GM12864 (cell line): ENCODE measurements at places on chromosomes 12 and 14.

DNA sequence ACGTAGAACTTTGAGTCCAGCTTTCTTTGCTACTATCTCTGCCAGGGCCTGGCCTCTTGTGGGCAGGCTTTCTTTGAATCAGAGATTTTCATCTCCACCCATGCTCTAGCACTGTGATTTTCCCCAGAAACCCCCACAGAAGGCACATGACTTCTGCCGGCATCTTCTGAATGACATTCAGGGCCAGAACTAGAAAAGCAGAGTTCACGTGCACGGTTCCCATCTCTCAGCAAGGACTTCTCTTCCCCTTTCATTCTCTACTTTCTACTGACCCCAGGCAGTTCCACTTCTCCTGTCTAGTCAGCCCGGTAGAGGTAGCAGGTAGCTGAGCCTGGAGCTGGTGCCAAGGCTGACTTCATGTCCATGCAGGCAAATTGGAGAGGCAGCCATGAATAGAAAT is 26.9 kb downstream of the BATF start:
- DNase-seq: peak; percentile 68

- DNase-seq: no peak
Measured at GRCh38 chr12:53051881-53052412, 2.1 kb downstream of the TNS2 start.

- DNase-seq: no peak
Measured at GRCh38 chr12:121751034-121751433, 38.5 kb downstream of the TMEM120B start.

- no peak for DNase-seq
Measured at GRCh38 chr14:77909911-77910310, 110.0 kb downstream of the ADCK1 start.

GRCh38 chr14:23556700-23557440 is 799 bp downstream of the THTPA start:
- no peak for DNase-seq

- no peak for DNase-seq
Measured at GRCh38 chr12:50151047-50151687, 16.0 kb downstream of the CERS5 start.

DNA sequence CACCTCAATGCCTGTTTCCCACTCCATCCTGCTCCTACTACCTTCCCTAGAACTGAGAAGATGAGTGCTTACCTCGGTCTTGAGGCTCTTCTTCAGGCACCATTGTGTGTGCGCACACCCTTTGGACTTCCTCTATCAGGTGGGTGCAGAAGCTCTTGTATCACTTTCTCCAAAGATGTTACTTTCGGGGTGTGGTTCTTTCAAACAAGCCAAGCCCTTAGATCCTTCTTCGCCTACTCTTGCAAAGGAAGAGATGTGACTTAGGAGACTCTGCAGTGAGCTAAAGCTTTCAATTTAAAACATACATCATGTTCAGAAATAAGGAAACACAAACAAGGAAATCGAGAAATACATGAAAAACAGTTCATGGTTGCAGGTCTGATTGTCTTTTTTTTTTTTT is at the start of gene CLEC4C:
Gene CLEC4C, minus strand, starts transcription at position 130 of the 400 bp plus-strand sequence. Its CDS starts 27 bp downstream, at position 103.
- DNase-seq: peak; percentile 19

DNA sequence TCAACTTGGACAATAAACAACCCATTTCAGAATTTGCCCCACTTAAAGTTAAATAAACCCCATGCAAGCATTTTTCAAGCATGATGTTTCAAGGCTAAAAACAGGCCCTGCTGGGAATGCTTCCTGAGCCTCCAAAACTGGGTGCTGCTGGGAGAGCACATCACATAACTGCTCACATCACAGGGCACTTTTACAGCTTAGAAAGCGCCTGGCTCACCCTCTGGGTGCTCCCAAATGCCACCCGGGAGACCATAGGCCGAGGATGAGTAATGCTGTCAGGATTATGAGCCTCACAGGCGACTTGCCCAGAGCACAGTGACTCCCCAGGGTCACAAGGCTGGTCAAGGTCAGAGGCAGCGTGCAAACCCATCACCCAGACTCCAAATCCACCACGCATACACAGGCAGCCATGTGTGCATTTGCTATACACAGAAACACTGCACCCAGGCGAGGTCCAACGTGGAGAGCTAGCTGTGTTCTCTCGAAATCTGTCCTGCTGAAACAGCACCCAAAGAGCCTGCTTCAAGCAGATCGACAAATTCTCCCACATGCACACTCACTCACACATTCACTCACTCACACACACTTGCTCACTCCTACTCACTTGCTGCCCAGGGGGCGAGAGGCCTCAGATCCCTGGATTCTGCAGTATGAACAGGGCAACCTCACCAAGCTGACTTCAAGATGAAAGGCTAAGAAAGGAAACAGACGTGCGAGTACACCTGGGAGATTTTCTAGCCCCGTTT is 58.7 kb downstream of the ITPK1 start:
- DNase-seq: no peak

GRCh38 chr12:71710276-71711125 is 24.6 kb downstream of the TMEM19 start:
- DNase-seq: no peak

GRCh38 chr12:47734725-47735480 is 9.6 kb upstream of the ENDOU start:
- no peak for DNase-seq

- no peak for DNase-seq
Measured at GRCh38 chr12:31853977-31854376, 105.2 kb upstream of the RESF1 start.

- no peak for DNase-seq
Measured at GRCh38 chr12:117744418-117744817, 224.4 kb downstream of the KSR2 start.

DNA sequence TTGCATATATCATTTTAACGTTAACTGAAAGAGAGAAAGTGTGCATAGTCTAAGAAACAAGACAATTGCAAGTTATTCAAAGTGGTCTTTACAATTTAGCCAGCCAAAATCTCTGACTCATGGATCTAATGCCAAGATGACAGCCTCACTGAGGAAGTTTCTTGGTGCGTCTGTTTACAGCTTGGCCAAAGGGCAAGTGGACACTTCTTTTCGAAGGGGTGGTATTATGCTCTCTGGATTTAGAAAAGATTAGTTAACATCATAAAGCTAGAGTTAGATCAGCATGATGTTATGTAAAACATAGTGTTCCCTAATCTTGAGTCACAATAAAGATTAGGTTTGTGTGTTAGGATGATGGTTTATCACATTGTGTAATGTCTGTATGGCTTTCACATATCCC is 51.5 kb upstream of the SLC2A13 start:
- no peak for DNase-seq

DNA sequence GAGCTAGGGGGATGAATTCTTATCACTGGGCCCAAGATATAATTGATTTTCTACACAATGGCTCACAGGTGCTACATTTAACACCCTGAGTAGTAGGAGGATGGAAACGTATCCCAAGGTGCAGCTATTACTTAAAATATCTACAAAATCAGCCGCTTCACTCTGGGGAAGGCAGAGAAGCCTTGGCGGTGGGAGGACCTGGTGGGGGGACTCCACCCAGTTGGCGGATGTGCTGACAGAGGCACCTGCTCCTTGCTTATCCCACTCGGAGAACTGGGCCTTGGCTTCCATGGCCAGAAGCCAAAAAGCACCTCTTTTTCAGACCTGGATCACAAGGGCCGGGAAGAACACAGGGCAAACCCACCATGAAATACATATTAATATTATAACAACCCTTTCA is 106.3 kb downstream of the OTX2 start:
- no peak for DNase-seq

GRCh38 chr12:131366261-131366871 is 344.5 kb upstream of the SFSWAP start:
- DNase-seq: no peak

DNA sequence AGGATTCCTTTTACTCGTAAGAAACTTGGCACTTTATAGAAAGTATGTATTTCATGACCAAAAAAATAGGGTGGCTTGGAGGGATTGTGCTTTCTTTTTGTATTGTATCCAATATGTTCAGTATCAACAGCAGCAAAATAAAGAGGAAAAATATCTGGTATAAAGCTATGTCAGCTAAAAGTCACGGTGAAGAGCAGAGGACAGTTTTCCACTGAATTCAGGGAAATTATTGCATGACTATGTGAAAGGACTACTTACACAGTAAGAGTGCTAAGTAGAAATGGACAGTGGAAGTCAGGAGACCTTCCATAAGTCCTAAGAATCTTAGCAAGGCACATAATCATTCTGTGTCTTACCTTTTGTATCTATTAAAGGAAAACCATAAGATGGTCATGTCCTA is 19.3 kb downstream of the TSHR start:
- no peak for DNase-seq

- no peak for DNase-seq
Measured at GRCh38 chr12:42421844-42422779, 96.1 kb downstream of the PPHLN1 start.

GRCh38 chr12:88206601-88207000 is 64.5 kb downstream of the TMTC3 start:
- no peak for DNase-seq

GRCh38 chr12:3532931-3533702 is 42.1 kb downstream of the PRMT8 start:
- DNase-seq: no peak

- DNase-seq: no peak
Measured at GRCh38 chr12:27566159-27566558, 42.2 kb downstream of the PPFIBP1 start.

GRCh38 chr14:87109271-87109670 is 883.7 kb downstream of the GALC start:
- no peak for DNase-seq

GRCh38 chr12:57940052-57940914 is 1.1 kb upstream of the ATP23 start:
- no peak for DNase-seq

- peak; percentile 8 for DNase-seq
Measured at GRCh38 chr14:47278233-47278842, 397.1 kb downstream of the MDGA2 start.
